ENCODE measurements at places on chromosomes 11 and 22.

GRCh38 chr22:29195964-29196666 lies 9.6 kb upstream of the EMID1 start:
- DNase-seq: no peak

GRCh38 chr11:36251823-36252222 lies 37.4 kb downstream of the COMMD9 start:
- DNase-seq: peak; percentile 64

- DNase-seq: no peak
Measured at GRCh38 chr11:20448834-20449233, 61.3 kb downstream of the PRMT3 start.

- no peak for DNase-seq
Measured at GRCh38 chr11:70675697-70676374, 277.5 kb downstream of the CTTN start.

DNA sequence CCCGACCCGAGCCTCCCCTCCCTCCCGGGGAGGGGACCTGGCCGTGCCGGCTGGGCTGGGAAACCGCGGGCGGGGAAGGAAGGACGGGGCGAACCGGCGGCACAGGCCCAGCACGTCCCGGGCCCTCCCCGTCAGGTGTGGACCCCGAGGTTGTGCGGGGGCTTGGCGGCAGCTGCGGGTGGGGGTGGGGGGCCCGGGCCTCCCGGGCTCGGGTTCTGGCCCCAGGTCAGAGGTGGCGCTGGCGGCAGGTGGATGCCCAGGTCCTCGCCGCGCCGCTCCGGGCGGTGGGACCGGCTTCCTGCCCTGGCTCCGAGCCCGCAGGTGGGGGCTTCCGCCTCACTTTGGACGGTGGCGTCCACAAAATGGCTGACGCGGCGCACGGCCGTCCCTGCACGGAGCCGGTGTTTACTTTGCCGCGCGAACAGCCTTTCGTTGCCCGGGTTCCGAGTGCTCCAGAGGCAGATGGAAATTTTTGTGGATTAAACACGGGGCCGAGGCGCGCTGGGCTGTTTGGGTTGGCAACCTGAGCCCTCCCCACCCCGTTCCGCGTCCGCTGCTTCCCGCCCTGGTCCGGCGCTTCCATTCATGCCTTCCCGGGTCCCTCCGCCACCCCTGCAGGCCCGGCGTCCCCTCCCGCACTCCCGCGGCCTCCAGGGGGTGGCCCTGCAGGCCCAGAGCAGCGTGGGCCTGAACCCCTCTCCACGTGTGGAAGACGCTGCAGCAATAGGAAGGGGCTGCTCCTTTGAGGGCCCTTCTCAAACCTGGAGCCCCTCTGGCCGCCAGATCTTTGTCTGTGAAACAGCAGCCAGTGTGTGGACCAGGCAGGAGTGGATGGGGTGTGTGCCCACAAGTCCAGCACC lies 92.0 kb upstream of the KCNQ1OT1 start:
- DNase-seq: no peak

GRCh38 chr11:68164437-68164836 lies 43.2 kb upstream of the CHKA start:
- DNase-seq: no peak

DNA sequence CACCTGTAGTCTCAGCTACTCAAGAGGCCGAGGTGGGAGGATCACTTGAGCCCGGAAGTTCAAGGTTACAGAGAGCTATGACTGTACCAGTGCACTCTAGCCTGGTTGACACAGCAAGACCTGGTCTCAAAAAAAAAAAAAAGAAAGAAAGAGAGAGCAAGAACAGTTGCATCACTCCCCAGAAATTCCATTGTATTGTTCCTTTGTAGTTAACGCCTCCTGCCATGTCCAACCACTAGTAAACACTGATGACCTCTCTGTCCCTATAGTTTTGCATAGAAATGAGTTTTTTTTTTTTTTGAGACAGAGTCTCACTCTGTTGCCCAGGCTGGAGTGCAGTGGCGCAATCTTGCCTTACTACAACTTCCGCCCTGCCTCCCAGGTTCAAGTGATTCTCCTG lies 10.8 kb downstream of the PATL1 start:
- DNase-seq: no peak

- DNase-seq: peak; percentile 41
Measured at GRCh38 chr11:12174477-12175143, 64.2 kb downstream of the MICAL2 start.

DNA sequence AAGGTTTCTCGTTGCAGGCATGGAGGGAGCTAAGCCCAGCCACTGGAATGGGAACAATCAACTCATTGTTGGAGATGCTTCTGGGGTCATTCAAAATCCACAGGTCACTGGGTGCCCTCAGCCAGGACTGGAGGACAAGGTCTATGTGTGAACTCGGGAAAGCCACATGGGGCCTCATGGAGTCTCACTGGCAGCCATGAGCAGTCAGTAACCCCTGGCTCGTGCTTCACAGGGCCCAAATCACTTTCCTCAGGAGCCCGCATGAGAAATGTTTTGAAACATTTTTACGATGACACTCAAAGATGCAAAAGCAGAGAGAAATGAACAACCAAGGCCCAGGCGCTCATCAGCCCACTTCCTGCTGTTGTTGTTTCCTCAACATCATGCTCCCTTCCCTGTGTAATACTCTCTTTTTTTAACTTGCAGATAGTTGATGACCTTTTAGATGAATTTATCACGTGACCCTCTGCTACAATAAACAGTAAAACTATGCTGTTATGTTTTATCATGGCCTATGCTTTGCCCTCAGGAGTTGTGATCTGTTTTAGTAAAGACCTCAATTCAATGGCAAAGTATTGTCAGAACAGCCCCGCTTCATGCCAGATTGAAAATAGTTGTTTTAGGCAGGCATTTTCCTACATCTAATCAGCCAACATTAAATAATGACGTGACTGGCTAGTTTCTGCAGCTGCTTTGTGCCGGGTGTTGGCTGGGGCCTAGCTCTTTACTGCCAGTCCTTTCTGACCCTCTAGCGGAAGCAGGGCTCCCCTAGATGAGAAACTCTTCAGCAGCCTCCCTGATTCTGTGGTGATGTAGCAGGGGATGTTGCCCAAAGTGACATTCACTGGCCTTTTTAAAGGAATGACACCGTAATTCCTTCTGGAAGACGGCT lies 39.7 kb downstream of the ADAMTS15 start:
- DNase-seq: no peak

DNA sequence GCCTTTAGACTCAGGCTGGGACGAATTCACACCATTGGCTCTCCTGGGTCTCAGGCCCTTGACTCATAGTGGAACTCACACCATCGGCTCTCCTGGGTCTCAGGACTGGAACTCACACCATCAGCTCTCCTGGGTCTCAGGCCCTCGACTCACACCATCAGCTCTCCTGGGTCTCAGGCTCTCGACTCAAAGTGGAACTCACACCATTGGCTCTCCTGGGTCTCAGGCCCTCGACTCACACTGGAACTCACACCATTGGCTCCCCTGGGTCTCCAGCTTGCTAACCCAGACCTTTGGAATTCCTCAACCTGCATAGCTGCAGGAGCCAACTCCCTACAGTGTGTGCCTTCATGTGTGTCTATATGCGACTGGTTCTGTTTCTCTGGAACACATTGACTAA lies 56.7 kb downstream of the SHISAL1 start:
- DNase-seq: no peak

- peak; percentile 20 for DNase-seq
Measured at GRCh38 chr11:8658321-8659057, 24.0 kb downstream of the TRIM66 start.

DNA sequence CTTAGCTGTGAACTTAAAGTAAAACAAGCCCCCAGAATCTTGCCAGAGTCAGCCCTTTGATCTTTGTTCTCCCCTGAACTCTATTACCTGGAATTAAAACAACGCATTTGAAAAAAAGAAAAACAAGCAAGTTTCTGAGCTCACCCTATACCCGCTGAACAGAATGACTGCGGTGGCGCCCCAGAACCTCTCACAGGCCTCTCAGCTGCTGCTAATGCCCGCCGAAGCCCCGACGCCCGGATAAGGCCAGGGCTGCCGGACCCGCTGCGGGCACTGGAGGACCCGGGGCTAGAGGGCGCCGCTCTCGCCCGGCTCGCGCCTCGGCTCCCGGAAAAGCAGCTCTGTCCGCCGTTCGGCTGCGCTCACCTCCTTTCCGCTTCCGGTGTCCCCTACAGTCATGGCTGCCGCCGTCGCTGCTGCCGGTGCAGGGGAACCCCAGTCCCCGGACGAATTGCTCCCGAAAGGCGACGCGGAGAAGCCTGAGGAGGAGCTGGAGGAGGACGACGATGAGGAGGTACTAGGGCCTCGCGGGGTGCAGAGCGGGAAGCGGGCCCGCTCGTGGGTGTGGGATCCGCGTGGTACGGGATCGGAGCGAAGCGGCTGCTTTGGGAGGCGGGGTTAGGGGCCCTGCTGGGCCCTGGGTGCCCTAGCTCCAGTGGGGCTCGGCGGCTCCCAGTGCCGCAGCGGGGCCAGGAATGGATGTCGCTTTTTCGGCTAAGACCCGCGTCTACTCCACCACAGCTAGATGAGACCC lies at the start of gene TOMM22:
TSS of gene TOMM22 (plus strand) at position 376 of the 754 bp plus-strand sequence. CDS start at position 398, 22 bp downstream.
- DNase-seq: peak; percentile 79

DNA sequence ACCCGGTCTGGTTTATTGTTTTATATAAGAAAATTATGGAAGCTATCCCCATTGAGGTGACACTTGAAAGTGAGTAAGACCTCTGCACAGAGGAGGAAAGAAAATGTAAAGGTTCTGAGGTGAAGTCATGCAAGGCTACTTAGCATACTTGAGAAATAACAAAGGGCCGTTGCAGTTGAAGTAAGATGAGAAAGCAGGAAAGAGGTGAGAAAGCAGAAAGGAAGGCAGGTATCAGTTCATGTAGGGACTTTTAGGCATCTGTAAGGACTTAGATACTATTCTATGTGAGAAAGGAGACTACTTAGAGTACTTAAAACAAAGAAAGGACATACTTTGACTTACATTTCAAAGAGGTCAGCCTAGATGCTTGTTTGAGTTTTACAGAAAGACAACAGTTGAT lies 84.7 kb downstream of the CASP12 start:
- no peak for DNase-seq

DNA sequence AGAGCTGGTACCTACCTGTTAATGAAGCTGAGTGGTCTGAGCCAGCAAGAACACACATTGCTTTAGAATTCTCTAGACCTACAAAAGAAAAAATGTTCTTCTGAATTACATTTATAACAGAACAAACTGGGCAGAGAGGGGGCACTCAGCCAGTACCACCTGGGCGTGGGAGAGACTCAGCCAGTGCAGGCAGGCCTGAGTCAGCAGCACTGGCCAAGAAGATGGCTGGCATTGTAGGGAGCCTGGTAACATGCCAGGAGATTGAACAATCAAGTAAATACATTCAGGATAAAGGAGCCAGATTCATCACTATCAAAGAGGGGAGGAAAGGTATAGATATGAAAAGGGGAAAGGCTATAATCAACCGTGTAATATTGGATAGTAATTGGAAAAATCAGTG lies 19.9 kb downstream of the SERGEF start:
- no peak for DNase-seq

DNA sequence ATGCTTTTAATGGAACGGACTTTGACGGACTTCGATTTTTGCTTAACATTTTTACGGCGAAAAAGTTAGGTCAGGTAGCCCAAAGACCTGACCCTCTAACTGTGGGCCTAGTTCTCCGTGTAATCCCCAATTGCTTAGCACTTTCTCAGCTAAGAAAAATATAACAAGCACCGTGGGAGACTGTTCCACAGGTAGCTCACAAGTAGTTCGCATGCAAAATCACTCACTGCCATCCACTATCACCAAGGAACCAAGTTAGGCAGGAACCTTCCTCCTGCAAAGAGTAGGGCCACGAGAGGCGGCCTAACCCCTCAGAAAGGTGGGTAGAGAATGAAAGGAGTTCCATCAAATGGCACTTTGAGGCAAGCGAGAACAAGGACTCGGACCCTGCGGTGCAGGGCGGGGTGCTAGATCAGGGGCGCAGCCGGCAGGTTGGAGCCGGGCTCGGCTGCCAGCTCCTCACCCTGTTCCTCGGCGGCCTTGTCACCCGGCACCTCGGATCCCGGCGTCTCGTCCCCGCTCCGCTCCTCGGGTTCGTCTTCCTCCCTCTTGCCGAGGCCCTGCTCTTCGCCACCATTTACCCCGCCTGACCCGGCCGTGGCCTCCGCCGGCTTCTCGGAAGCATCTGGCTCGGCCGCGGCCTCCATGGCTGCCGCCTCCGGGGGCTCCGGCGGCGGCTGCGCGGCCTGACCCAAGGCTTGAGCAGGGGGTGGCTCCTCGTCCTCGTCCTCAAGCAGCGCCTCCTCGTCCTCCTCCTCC lies 922 bp downstream of the HNRNPUL2 start:
- no peak for DNase-seq

DNA sequence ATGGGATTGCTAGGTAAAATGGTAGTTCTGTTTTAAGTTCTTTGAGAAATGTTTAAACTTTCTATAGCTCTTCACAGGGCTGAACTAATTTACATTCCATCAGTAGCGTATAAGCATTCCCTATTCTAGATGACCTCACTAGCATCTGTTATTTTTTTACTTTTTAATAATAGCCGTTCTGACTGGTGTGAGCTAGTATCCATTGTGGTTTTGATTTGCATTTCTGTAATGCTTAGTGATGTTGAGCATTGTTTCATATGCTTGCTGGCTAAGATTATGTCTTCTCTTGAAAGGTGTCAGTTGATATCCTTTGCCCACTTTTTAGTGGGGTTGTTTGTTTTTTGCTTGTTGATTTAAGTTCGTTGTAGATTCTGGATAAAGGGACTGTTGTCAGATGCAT lies 35.9 kb downstream of the MMP27 start:
- no peak for DNase-seq

DNA sequence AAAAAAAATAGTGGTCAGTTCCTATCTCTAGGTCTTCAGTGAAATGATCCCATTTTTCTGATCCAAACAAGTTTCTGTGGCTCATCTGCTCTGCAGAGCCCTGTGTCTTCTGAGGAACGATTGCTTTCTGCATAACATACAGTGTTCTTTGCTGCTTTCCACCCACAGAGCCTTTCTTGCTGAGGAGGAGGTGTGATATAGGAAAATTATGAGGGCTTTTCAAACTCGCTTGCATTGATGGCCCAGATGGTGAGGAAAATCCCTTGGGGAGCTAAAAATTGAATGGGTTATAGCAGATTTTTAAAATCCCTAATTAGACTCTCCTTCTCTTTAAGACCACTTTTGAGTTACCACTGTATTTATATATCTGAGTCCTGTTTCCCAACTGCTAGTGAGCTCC lies 31.3 kb downstream of the JAM3 start:
- no peak for DNase-seq

DNA sequence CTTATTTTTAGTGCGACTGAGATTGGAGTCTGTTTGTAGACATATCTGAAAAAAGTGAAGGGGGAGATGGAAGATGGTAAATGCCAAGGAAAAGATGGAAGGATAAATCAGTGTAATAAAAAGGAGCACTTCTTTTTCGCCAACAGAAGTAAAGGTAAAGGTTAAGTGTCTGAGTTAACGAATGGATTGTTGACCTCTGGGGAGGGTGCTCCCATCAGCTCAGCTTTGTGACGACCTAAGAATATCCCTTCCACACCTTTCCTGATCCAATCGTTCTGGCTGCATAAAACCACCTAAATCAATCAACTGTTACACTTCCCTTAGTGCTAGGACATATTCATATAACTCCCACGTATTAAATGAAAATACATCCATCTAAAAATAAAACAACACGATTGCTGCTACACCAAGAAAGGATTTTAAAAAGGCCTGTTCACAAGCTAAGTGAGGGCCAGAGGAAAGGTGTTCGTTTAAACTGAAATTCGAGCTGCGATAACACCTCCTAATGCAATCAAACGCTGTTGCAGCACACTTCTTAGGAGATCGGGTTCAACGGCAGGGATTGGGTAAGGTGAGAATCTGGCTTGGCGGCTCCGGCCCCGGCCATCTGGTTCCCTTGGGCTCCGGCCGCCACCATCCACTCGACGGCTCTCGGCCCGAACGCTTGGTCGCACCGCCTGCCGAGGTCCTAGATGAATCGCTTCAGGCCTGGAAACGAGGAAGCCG lies 658 bp downstream of the C11orf71 start:
- peak; percentile 31 for DNase-seq

- DNase-seq: no peak
Measured at GRCh38 chr22:19168088-19168890, 10.2 kb downstream of the SLC25A1 start.

Data from pons (tissue), 1 donor.